OCI-LY7 (cell line): ENCODE measurements at places on chromosomes 2 and 18. TPM values are rescaled to one million over a fixed set of nuclear protein-coding genes. Genes with fewer than 3 reads are reported as not detected.

EGR4 gene
- not detected in 2 replicates for total RNA-seq

GDF7 gene
- 0.06 and 0.13 TPM in 2 replicates for total RNA-seq

- DNase-seq: no peak
Measured at GRCh38 chr2:197171582-197171981, 139.0 kb downstream of the ANKRD44 start.

GRCh38 chr2:50748671-50749070 is 283.3 kb downstream of the NRXN1 start:
- DNase-seq: no peak

DNA sequence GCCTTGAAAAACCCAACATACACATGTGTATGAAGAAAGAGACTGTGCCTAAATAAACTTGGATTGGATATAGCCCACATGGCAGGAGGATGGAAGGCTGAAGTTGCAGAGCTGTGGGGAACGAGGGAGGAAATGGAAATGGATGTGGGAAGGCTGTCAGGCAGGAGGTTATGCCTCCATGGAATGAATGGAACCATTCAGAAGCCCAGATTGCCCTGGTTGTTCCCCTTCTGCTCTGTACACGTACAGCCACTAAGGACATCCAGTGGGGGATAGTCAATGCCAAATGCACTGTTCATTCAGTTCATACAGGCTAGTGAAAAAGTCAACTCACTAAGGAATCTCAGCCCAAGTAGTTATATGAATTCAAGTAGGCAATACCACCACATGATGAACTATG is 463.7 kb downstream of the TNS1 start:
- DNase-seq: no peak

GRCh38 chr2:157748371-157749142 is 119.9 kb upstream of the ACVR1C start:
- no peak for DNase-seq

DNA sequence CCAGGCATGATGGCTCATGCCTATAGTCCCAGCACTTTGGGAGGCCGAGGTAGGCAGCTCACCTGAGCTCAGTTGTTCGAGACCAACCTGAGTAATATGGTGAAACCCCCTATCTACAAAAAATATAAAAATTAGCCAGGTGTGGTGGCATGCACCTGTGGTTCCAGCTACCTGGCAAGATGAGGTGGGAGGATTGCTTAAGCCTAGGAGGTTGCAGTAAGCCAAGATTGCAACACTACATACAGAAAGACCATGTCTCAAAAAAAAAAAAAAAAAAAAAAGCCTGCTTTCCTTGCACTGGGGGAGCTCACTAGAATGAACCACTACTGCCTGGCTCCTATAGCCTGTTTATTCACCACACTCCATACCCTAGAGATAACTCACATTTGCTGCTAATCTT is 7.4 kb upstream of the MAT2A start:
- no peak for DNase-seq
